ENCODE measurements at places on chromosomes 2 and 18.

- no peak overlapping the region for H3K4me3 ChIP-seq
- no peak for DNase-seq
- no peaks in the 10 kb centered on the region for H3K27me3 ChIP-seq
- no peak overlapping the region for H3K27ac ChIP-seq
- H3K4me1 ChIP-seq = peaks cover 26% of the 10 kb centered on the region
Measured at GRCh38 chr2:169718930-169719504, 14.6 kb upstream of the KLHL23 start.

DNA sequence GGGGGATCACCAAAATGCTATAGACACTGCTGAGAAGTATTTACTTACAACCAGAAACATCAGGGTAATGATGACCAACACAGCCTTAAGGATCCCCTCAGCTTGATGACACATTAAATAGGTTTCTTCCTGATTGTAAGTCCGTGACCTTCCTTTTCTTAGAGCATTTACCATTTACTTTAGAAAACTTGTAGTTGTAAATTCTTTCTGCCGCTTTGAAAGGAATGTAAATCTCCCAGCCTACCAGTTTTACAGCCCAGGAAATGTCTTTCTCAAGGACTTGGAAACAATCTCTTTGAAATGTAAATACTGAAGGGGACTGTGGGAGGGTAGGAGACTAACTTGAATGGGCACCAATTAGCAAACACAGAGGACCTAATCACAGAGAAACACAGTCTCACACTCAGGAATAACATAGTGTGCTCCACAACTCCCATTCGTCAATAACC lies 278.6 kb downstream of the DSC3 start:
- no peak overlapping the region for H3K27ac ChIP-seq
- no peak for DNase-seq
- H3K27me3 ChIP-seq = no peaks in the 10 kb centered on the region
- no peaks in the 10 kb centered on the region for H3K36me3 ChIP-seq
- no peak overlapping the region for H3K4me3 ChIP-seq
- no peaks in the 10 kb centered on the region for H3K4me1 ChIP-seq

DNA sequence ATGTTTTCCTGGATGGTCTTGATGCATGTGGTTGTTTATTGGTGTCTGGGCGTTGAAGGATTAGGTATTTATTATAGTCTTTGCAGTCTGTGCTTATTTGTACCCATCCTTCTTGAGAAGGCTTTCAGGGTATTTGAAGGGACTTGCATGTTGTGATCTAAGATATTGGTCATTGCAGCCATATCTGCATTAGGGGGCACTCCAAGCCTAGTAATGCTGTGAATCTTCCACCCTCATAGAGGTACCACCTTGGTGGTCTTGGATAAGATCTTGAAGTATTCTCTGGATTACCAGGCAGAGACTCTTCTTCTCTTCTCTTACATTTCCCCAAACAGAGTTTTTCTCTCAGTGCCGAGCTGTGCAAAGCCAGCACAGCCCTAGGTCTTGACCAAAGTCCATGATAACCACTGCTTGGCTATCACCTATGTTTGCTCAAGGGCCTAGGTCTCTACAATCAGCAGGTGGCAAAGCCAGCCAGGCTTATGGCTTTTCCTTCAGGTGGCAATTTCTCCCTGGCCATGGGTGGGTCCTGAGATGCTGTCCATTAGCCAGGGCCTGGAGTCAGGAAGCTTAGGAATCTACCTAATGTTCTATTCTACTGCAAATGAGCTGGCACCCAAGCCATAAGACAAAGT lies 15.4 kb upstream of the PPP1R1C start:
- no peak overlapping the region for H3K4me3 ChIP-seq
- H3K4me1 ChIP-seq = no peaks in the 10 kb centered on the region
- no peak overlapping the region for H3K27ac ChIP-seq
- no peaks in the 10 kb centered on the region for H3K27me3 ChIP-seq
- no peak for DNase-seq
- no peaks in the 10 kb centered on the region for H3K36me3 ChIP-seq

DNA sequence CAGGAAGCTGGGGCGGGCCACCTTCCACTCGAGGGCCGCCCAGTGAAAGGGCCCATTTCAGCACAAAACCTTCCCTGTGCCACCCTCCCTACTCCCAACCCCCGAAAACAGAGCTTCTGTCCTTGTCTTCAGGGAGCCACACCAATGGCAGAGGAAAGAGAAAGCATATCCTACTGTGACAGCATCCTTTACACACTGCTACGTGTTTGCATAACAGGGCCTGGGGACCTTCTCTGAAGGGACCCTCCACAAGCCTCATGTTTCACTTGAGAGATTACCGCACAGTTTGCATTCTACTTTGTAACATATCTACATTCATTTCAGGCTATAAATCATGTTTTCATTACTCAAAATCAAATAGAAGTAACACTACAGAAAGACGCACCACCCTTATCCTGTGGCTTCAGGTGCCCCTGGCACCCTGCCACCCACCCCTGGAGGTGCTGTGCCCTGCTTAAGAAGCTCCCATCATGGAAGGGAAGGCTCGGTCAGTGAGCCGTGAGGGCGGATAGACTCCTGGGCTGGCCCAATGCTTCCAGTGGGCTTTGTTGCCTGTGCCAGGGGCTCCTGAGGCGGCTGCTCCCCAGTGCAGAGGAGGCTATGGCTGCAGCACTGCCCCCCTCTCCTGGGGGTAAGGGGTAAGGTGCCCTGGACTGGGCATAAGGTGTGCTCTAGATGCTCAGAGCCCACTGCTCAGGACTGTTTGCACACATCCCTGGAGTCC lies 52.0 kb downstream of the EIPR1 start:
- H3K4me1 ChIP-seq = no peaks in the 10 kb centered on the region
- DNase-seq = no peak
- H3K4me3 ChIP-seq = no peak overlapping the region
- peaks cover 4% of the 10 kb centered on the region for H3K36me3 ChIP-seq
- H3K27ac ChIP-seq = no peak overlapping the region

DNA sequence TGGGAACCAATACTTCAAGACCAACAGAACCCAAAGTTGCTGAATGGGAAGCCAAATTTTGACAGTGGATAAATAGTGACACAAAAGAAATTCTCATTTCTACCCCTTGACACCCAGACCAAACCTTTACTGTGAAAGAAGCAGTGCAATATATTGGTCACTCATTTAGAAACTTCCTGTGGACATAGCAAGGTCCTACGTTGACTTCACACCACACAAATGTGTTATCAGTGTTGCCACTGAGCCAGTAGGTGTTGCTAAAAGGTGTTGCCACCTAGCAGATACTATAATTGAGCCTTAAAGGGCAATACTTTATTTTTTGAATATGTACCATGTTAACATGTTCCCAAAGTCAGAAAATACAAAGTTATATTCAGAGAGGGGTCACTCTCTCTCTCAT lies 1008.9 kb upstream of the CDH2 start:
- H3K27ac ChIP-seq = no peak overlapping the region
- peaks cover 27% of the 10 kb centered on the region for H3K4me1 ChIP-seq
- DNase-seq = no peak
- no peaks in the 10 kb centered on the region for H3K36me3 ChIP-seq
- H3K4me3 ChIP-seq = no peak overlapping the region

All from SJSA1 (cell line).